Activated CD8-positive, alpha-beta memory T cell treated with anti-CD3 and anti-CD28 coated beads, Interleukin-2, amount 10 ng/mL, durations not matched to agents 7 days and 5 days (primary cell): ENCODE measurements at places on chromosomes 3 and 15. TPM values are rescaled to one million over a fixed set of nuclear protein-coding genes. Genes with fewer than 3 reads are reported as not detected.

The PLAAT1 gene
- total RNA-seq = not detected

- peaks cover 17% of the 10 kb centered on the region for H3K4me1 ChIP-seq
- peaks cover 14% of the 10 kb centered on the region for H3K27me3 ChIP-seq
- no peak overlapping the region for H3K27ac ChIP-seq
- peaks cover 5% of the 10 kb centered on the region for H3K36me3 ChIP-seq
- no peak overlapping the region for H3K4me3 ChIP-seq
- DNase-seq = no peak
These were observed 1.7 kb downstream of the TMEM212 start for GRCh38 chr3:171844873-171845272.

The VPS8 gene
- 43.2 TPM for total RNA-seq

The MIX23 gene
- total RNA-seq = 39.3 TPM

DNA sequence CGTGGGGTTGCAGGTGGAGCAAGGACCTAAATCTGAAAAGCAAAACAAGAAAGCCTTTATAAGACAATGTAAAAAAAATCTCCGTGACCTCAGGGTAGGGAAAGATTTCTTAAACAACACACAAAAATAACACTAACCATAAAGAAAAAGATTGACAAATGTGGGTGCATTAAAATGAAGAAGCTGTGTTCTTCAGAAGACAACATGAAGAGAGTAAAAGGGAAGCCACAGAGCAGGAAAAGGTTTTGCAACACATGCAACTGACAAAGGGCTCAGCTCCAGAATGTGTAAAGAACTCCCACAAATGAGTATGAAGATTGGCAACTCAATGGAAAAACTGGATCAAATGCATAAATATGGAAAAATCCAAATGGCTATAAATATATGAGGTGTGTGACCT lies 74.2 kb downstream of the MAGEF1 start:
- no peak for DNase-seq
- H3K27ac ChIP-seq = no peak overlapping the region
- no peaks in the 10 kb centered on the region for H3K36me3 ChIP-seq
- H3K27me3 ChIP-seq = peaks cover 10% of the 10 kb centered on the region
- no peak overlapping the region for H3K4me3 ChIP-seq

DNA sequence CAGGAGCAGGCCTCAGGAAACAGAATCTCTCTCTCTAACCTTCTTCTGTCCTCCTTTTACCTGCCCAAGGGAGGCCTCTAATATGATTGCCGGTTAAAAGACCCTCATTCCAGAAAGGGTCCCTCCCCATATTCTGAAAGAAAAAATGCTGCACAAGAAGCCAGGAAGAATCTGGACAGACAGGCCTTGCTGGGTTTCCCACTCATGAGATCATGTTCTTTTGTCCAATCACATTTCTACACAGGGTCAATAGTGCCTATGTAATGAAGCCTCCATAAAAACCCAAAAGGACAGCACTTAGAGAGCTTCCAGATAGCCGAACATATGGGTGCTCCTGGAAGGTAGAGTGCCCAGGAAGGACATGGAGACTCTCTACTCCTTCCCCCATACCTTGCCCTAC lies 146.0 kb downstream of the MYO9A start:
- no peak overlapping the region for H3K4me3 ChIP-seq
- DNase-seq = no peak
- no peaks in the 10 kb centered on the region for H3K27me3 ChIP-seq
- no peaks in the 10 kb centered on the region for H3K36me3 ChIP-seq
- H3K4me1 ChIP-seq = no peaks in the 10 kb centered on the region
